Progenitor cell of endocrine pancreas (in vitro differentiated cells): ENCODE measurements at places on chromosomes 12 and 14.

GRCh38 chr12:49621651-49622500 lies 1.5 kb upstream of the PRPF40B start:
- DNase-seq = no peak
- peak overlapping the region; percentile 86 for H3K4me3 ChIP-seq
- peaks cover 21% of the 10 kb centered on the region for H3K4me1 ChIP-seq
- H3K27me3 ChIP-seq = peaks cover 12% of the 10 kb centered on the region
- no peak overlapping the region for H3K27ac ChIP-seq

GRCh38 chr12:122067966-122068365 lies 10.6 kb upstream of the MLXIP start:
- H3K27ac ChIP-seq = peak overlapping the region; percentile 86
- no peaks in the 10 kb centered on the region for H3K36me3 ChIP-seq
- no peak overlapping the region for H3K4me3 ChIP-seq

- no peaks in the 10 kb centered on the region for H3K36me3 ChIP-seq
- H3K27ac ChIP-seq = no peak overlapping the region
- peaks cover 4% of the 10 kb centered on the region for H3K4me1 ChIP-seq
- no peak for DNase-seq
These were observed 60.5 kb downstream of the CACNA1C start for GRCh38 chr12:2113119-2113912.

- peaks cover 12% of the 10 kb centered on the region for H3K27me3 ChIP-seq
- H3K4me1 ChIP-seq = no peaks in the 10 kb centered on the region
- no peak overlapping the region for H3K4me3 ChIP-seq
- no peak for DNase-seq
- H3K36me3 ChIP-seq = no peaks in the 10 kb centered on the region
These were observed 11.6 kb upstream of the CLEC4D start for GRCh38 chr12:8501720-8502119.

- no peak overlapping the region for H3K4me3 ChIP-seq
- no peak for DNase-seq
- H3K36me3 ChIP-seq = peaks cover 17% of the 10 kb centered on the region
- H3K4me1 ChIP-seq = peaks cover 11% of the 10 kb centered on the region
- H3K27ac ChIP-seq = no peak overlapping the region
- no peaks in the 10 kb centered on the region for H3K27me3 ChIP-seq
These were observed 61.0 kb downstream of the NT5DC3 start for GRCh38 chr12:103780093-103780440.

DNA sequence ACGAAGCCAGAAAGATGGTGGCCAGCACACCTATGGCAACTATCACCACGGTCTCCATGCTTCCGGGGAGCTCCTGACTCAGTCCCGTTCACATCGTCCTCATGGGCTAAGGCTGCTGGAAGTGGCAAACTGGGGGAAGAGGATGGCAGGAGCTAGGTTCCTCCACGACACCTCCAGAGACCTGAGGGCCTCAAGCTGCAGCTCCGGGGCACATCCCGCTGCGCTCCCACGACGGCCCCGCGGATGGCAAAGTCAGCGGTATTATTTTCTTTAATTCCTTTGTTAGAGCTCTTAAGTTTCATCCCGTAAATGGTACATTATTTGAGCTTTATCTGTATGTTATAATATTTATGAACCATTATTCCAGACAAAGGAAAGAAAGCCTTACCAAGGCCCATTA lies 190.5 kb downstream of the DACT1 start:
- peaks cover under 1% of the 10 kb centered on the region for H3K36me3 ChIP-seq
- peaks cover 5% of the 10 kb centered on the region for H3K4me1 ChIP-seq
- no peak overlapping the region for H3K4me3 ChIP-seq
- H3K27me3 ChIP-seq = no peaks in the 10 kb centered on the region

GRCh38 chr12:30794020-30794419 lies 39.3 kb upstream of the CAPRIN2 start:
- no peak overlapping the region for H3K27ac ChIP-seq
- H3K27me3 ChIP-seq = peaks cover 23% of the 10 kb centered on the region
- H3K4me1 ChIP-seq = peaks cover 24% of the 10 kb centered on the region
- H3K4me3 ChIP-seq = no peak overlapping the region

DNA sequence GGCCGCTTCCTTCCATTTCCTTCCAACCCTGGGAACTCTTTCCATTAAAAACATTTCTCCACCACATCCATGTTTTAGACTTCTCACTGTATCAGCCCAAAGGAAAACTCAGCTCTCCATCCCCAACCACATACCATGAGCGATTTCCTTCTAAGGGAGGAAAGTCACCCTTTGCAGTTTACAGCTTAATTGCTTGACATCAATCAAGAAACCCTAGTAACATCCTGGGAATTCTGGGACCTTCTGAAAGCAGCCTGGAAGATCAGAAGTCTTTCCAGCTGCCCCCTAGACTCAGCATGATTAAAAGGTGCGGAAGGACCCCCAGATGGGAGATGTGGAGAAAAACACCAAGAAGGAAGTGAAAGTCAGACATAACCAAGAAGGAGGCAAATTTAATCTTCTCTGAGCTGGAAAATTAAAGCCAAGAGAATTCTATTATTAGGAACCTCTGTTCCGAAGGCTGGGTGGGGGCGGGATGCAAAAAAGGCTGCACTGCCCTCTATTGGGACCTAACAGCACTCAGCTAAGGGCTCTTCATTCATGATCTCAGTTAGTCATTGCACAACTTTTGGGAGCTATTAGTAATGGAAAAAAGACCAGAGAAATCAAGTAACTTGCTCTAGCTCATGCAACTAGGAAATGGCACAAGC lies 73.3 kb upstream of the PLXNC1 start:
- H3K4me1 ChIP-seq = peaks cover 6% of the 10 kb centered on the region
- no peaks in the 10 kb centered on the region for H3K36me3 ChIP-seq
- H3K27me3 ChIP-seq = peaks cover 30% of the 10 kb centered on the region
- H3K4me3 ChIP-seq = no peak overlapping the region
- DNase-seq = no peak

GRCh38 chr14:23137813-23138535 lies 18.9 kb upstream of the CEBPE start:
- no peaks in the 10 kb centered on the region for H3K27me3 ChIP-seq
- DNase-seq = no peak
- no peak overlapping the region for H3K27ac ChIP-seq
- H3K4me1 ChIP-seq = peaks cover 7% of the 10 kb centered on the region
- H3K36me3 ChIP-seq = no peaks in the 10 kb centered on the region
- no peak overlapping the region for H3K4me3 ChIP-seq

GRCh38 chr12:6952121-6952862 lies 1.1 kb downstream of the PTPN6 start:
- H3K4me3 ChIP-seq = no peak overlapping the region
- no peak for DNase-seq
- no peaks in the 10 kb centered on the region for H3K27me3 ChIP-seq
- no peak overlapping the region for H3K27ac ChIP-seq
- peaks cover 5% of the 10 kb centered on the region for H3K36me3 ChIP-seq

DNA sequence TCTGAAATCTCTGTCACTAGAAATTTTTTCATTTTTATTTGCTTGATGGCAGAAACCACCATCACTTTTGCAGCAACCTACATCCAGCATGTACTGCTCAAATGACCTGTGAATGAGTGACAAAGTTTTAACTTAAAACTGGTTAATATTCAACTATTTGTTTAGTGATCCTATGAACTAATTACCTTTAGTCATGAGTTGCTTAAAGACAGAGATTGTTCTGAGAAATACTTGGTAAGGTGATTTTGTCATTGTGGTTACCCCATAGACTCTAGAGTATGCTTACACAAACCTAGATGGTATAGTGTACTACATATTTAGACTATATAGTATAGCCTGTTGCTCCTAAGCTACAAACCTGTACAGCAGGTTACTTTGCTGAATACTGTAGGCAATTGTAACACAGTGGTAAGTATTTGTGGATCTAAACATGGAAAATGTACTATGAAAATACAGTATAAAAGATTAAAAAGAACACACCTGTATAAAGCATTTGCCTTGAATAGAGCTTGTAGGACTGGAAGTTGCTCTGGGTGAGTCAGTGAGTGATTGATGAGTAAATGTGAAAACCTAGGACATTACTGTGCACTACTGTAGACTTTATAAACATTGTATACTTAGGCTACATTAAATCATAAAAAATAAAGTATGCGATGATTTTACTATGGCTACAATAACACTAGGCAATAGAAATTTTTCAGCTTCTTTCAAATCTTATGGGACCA lies 256.6 kb upstream of the PPFIA2 start:
- no peaks in the 10 kb centered on the region for H3K36me3 ChIP-seq
- no peak overlapping the region for H3K4me3 ChIP-seq
- no peaks in the 10 kb centered on the region for H3K27me3 ChIP-seq
- peaks cover 10% of the 10 kb centered on the region for H3K4me1 ChIP-seq

- no peaks in the 10 kb centered on the region for H3K4me1 ChIP-seq
- H3K36me3 ChIP-seq = no peaks in the 10 kb centered on the region
- H3K27ac ChIP-seq = no peak overlapping the region
- DNase-seq = no peak
These were observed 9.5 kb downstream of the HHIPL1 start for GRCh38 chr14:99654235-99654985.

DNA sequence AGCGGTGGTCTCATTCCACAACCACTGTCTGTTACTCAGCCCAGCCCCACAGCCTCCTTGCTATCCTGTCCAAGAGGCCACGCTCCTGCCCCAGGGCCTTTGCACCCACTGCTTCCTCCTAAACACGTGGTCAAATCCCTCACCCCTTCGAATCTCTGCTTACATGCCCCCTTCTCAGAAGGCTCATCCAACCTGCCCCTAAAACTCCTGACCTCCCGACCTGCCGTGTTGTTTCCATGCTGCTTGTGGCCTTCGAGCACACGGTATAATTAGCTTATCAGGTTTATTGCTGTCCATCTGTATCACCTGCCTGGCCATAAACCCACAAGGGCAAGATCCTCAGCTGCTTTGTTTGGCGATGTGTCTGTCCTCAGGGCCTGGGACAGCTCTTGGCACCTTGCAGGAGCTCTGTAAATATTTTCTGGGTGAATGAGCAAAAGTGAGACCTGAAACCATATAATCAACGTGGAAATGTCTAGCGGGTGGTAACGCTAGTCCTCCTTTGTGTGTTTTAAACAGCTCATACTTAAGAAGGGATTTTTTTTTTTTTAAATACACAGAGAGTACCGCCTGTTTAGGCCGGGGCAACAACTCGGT lies 36.0 kb downstream of the SCARB1 start:
- H3K27ac ChIP-seq = peak overlapping the region; percentile 75
- H3K4me1 ChIP-seq = peaks cover 35% of the 10 kb centered on the region
- DNase-seq = no peak

DNA sequence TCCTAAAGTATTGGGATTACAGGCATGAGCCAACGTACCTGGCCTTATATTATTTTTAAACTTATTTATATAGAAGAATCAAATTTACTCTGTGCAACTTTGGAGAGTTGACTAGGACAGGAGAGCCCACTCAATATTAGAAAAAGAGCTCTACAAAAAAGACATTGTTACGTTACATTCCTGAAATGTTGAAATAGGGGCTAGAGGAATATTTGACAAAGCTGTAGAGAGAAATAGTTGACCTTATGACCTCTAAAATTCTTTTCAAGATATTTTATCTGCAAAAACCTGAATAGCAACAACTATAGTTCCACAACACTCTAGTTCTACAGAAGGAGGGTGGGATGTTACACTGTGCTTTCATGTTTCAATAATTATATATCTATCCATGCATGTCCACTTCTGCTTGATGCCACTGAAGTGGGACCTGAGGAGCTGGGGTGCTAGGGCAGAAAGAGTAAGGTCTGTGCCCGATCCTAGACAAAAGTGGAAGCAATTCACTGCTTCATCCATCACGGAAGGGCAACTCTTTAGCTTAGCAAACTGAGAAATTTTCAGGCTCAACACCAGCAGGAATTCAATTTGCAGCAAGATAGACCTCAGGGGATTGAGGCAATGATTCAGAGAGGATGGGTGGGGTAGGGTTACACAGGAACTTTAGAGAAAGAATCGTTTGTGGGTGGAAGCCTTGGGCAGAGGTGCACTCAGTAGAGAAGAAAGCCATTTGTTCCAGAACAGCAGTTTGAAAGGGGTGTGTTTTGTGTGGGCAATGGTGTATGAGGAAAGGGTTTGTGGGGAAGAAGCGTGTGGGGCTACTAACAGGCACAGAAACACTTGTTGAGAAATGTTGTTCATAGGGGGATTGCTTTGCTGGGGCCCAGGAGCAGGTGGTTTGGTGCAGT lies 16.0 kb upstream of the RNASE10 start:
- H3K4me1 ChIP-seq = peaks cover 16% of the 10 kb centered on the region
- DNase-seq = no peak
- no peak overlapping the region for H3K27ac ChIP-seq
- H3K4me3 ChIP-seq = no peak overlapping the region
- H3K27me3 ChIP-seq = no peaks in the 10 kb centered on the region

- DNase-seq = no peak
- H3K4me3 ChIP-seq = peak overlapping the region; percentile 86
- H3K27ac ChIP-seq = no peak overlapping the region
- peaks cover 28% of the 10 kb centered on the region for H3K27me3 ChIP-seq
These were observed 1.5 kb downstream of the ENO2 start for GRCh38 chr12:6915789-6916285.

GRCh38 chr14:102750376-102750775 lies 26.9 kb upstream of the TRAF3 start:
- peak overlapping the region; percentile 85 for H3K27ac ChIP-seq
- DNase-seq = no peak
- peaks cover 5% of the 10 kb centered on the region for H3K36me3 ChIP-seq
- H3K27me3 ChIP-seq = no peaks in the 10 kb centered on the region

DNA sequence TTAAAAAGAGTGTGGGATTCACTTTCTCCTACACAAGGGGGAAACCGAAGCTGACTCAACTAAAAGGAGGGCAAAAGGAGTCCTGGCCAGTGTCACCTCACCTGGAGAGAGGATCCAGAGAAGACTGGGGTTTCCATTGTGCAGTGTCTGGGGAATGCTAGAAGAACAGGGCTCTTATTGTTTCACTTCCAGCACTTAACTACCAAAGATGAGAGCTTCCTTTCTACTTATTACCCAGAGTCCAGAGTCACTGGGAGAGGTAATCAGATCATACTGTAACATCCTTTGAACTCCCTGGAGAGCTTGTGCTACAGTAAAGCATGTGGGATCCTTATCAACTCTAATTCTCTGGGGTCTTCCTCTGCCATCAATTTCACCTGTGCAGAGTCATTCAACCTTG lies 148.4 kb upstream of the BCL2L14 start:
- H3K4me3 ChIP-seq = no peak overlapping the region
- H3K36me3 ChIP-seq = peaks cover 3% of the 10 kb centered on the region
- no peak for DNase-seq
- peak overlapping the region; percentile 95 for H3K27ac ChIP-seq
- peaks cover 22% of the 10 kb centered on the region for H3K27me3 ChIP-seq

- no peaks in the 10 kb centered on the region for H3K36me3 ChIP-seq
- H3K4me3 ChIP-seq = no peak overlapping the region
- DNase-seq = no peak
- H3K27me3 ChIP-seq = peaks cover 12% of the 10 kb centered on the region
These were observed 70.6 kb downstream of the SAMD4A start for GRCh38 chr14:54637270-54638134.

GRCh38 chr12:6697584-6698351 lies 2.8 kb downstream of the PIANP start:
- H3K27ac ChIP-seq = peak overlapping the region; percentile 40
- H3K4me1 ChIP-seq = peaks cover 10% of the 10 kb centered on the region
- no peaks in the 10 kb centered on the region for H3K36me3 ChIP-seq

GRCh38 chr12:103561174-103561573 lies 25.9 kb upstream of the STAB2 start:
- no peak overlapping the region for H3K4me3 ChIP-seq
- no peak overlapping the region for H3K27ac ChIP-seq
- DNase-seq = no peak
- H3K4me1 ChIP-seq = peaks cover 2% of the 10 kb centered on the region
